Activated CD4-positive, alpha-beta T cell treated with anti-CD3 and anti-CD28 coated beads, Interleukin-2, amount 50 U/mL, for 1 hour (primary cell): ENCODE measurements at places on chromosomes 2 and 18.

DNA sequence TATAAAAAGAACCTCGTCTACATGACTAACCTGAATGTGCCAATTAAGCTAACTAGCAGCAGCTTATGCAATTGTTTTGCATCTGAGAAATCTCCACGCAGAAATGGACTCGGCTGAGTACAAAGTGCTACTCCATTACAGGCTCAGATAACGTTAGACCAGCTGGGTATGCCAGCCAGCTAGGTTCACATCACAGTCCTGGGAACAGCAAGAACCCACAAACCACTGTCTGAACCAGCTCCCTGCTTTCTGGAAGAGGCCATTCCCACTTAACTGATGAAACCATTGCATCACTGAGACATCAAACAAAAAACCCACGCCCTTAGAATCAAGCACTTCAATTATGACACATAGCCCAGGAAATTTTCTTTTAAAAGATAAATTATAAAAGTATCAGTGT, 202.7 kb downstream of the CYRIA start:
- no peak for DNase-seq

- no peak for DNase-seq
These were observed 15.4 kb upstream of the SLC9A2 start for GRCh38 chr2:102603904-102604303.

DNA sequence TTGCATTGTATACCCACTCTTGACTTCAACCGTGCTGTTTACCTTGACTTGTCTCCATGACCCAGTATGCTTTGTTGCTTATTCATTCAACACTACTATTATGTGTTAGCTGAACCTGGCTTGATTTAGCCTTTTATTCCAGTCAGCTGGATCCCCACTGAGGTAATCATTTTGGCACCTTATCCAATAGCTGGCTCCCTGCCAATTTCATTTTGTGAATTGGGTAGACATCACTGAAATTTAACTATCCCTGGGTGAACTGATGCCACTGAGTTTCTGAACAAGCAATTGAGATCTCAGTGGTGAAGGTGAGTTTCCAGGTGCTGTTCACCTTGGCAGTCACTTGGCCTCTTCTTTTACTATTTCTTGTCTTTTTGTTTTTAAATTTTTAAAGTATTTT, 584.3 kb downstream of the ADCYAP1 start:
- DNase-seq: no peak

DNA sequence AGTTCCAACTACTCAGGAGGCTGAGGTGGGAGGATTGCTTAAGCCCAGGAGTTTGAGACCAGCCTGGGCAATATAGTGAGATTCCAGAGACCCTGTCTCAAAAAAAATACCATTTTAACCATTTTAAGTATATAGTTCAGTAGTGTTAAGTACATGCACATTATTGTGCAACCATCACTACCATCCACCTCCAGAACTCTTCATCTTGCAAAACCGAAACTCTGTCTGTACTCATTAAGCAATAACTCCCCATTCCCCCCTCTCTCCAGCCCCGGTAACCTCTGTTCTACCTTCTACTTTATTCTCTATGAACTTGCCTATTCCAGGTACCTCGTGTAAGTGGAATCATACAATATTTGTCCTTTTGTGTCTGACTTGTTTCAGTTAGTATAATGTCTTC, 86.4 kb downstream of the GFPT1 start:
- no peak for DNase-seq

- no peak for DNase-seq
These were observed 19.4 kb upstream of the KIF1A start for GRCh38 chr2:240839152-240840143.

DNA sequence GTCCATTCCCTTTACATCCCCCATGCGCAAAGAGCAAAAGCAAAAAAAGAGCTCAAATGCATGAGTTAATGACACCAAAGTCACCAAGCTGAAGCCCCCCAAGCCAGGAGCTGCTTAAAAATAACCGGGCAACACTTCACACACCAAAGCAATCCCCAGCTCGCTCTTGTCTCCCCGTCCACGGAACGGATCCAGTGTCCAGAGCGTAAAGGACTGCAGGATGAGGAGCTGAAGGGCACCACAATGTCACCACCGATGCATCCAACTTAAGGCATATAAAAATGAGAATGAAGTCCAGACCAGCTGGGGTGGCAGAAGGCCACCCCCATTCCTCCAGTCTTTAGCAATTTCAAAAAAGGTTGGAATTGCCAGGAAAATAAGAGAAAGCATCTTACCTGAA, 8.7 kb downstream of the SMAD7 start:
- DNase-seq: no peak

- DNase-seq: no peak
These were observed 2.7 kb upstream of the FECH start for GRCh38 chr18:57589161-57589560.

GRCh38 chr2:190792956-190793888, 87.4 kb upstream of the GLS start:
- DNase-seq: no peak

- no peak for DNase-seq
These were observed 1.4 kb downstream of the GFPT1 start for GRCh38 chr2:69385443-69386151.

DNA sequence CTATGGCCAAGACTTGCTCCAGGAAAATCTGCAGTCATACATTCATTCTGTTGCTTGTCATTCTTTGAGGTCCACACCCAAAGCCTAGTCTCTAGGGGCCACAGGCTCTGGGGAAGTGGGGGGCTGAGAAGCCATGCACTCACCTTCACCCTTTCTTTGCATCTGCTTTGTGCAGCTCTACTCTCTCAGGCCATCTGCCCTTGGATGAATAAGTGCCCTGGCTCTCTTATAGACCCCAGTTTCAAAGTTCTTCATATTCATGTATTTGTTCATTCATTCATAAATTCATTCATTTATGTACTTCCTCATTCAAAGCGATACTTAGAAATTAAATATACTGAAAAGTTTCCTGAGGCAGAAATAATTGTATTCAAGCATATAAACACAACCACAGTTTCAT, 130.3 kb upstream of the FAM98A start:
- no peak for DNase-seq

DNA sequence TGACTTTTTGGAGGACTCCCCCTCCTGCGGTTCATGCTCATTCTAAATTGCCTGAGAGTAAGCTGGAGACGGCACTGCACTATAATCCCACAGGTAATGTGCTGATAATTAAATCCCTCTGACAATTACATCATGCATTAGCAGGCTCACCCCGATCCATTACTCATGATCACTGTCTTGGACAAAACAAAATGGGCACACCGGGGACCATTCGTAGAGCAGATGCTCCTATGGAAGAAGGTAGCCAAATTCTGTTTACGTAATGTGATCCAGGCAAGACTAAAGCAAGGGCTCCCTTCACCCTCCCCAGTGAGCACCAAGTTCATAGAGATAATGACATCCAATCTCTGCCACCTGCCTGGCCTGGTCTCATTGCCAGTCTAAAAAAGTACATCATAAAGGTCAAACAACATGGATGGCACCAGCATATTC, 657.1 kb upstream of the SOX11 start:
- no peak for DNase-seq

- DNase-seq: no peak
These were observed 234.5 kb downstream of the METTL4 start for GRCh38 chr18:2336690-2337392.

- peak; percentile 50 for DNase-seq
These were observed 94.3 kb downstream of the CDCA7 start for GRCh38 chr2:173448938-173449471.

GRCh38 chr2:56676966-56677365, 493.2 kb downstream of the CCDC85A start:
- DNase-seq: no peak
